ENCODE measurements at places on chromosomes 3 and 15.

- no peak overlapping the region for H3K4me3 ChIP-seq
- no peak for DNase-seq
- no peaks in the 10 kb centered on the region for H3K27me3 ChIP-seq
- H3K27ac ChIP-seq: no peak overlapping the region
- H3K4me1 ChIP-seq: no peaks in the 10 kb centered on the region
These were observed 205.2 kb upstream of the NANOGP8 start for GRCh38 chr15:35290301-35290721.

- no peaks in the 10 kb centered on the region for H3K36me3 ChIP-seq
- no peak overlapping the region for H3K4me3 ChIP-seq
- no peaks in the 10 kb centered on the region for H3K4me1 ChIP-seq
- no peak overlapping the region for H3K27ac ChIP-seq
- no peaks in the 10 kb centered on the region for H3K27me3 ChIP-seq
- DNase-seq: no peak
These were observed 33.6 kb upstream of the TMCC1 start for GRCh38 chr3:129927072-129927471.

- H3K36me3 ChIP-seq: peaks cover 74% of the 10 kb centered on the region
- H3K4me3 ChIP-seq: no peak overlapping the region
- no peak overlapping the region for H3K27ac ChIP-seq
- no peaks in the 10 kb centered on the region for H3K27me3 ChIP-seq
- no peak for DNase-seq
- H3K4me1 ChIP-seq: no peaks in the 10 kb centered on the region
These were observed 64.7 kb downstream of the UBE3A start for GRCh38 chr15:25374143-25374542.

DNA sequence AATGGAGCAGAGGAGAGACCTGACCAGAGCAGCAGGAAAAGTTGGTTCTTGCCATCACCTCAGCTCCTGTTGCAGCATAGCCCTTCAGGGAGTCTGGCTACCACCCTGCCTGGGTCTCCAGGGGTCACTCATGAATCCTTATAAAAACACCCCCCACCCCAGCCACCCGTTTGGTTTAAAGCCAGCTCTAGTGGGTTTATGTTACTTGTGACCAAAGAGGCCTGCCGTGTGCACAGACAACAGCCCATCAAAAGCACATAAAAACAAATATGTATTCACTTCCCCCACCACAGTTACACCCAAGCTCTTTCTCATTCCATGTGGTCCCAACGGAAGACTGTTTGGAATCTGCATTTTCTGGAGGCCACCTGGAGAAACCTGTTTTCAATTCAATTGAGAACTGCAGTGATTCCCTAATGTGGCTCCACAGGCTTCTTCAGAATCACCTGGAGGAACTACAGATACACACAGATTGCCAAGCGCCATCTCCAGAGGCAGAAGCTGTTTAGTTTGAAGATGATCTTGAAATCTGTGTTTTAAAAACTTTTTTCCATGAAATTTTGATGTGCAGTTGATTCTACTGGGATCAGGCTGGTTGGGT is 13.8 kb downstream of the FOXL2 start:
- H3K4me1 ChIP-seq: no peaks in the 10 kb centered on the region
- H3K27ac ChIP-seq: no peak overlapping the region
- DNase-seq: no peak
- no peaks in the 10 kb centered on the region for H3K36me3 ChIP-seq
- no peaks in the 10 kb centered on the region for H3K27me3 ChIP-seq

DNA sequence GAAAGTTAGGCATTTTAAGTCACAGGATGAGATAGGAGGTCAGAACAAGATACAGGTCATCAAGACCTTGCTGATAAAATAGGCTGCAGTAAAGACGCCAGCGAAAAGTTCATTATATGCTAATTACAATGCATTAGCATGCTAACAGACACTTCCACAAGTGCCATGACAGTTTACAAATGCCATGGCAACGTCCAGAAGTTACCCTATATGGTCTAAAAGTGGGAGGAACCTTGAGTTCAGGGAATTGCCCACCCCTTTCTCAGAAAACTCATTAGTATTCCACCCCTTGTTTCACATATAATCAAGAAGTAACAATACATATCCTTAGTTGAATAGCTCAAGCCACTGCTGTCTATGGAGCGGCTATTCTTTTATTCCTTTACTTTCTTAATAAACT is 92.7 kb upstream of the PLXND1 start:
- H3K36me3 ChIP-seq: 0 out of 2 replicates have a peak, but pooled peaks cover 8% of the 10 kb centered on the region
- DNase-seq: no peak
- no peaks in the 10 kb centered on the region for H3K27me3 ChIP-seq
- H3K4me3 ChIP-seq: no peak overlapping the region

Data from DND-41 (cell line).